Omental fat pad (tissue), 4 donors: ENCODE measurements at places on chromosomes 13 and 19.

GRCh38 chr19:1066748-1067340, at the start of gene ARHGAP45:
ARHGAP45 (plus strand) TSS chr19:1067167; CDS start chr19:1067406, 239 bp downstream.
- no peak for DNase-seq

DNA sequence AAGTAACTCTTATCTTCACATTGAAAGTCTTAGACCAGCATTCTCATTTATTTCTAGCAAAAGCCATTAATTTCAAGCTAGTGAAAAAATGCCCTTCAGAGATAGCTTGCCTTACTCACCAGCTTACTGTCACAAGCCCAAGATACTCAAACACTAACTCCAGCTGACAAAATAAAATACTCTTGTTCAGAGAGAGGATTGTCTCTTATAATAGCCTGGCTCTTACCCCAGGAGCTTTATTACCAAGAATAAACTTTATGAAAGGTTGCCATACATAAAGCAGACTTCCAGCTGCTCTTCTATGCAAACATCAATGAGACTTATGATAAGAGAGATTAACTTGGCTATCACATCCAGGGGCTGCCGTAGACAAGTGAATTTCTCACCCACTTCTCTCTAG, 53.6 kb downstream of the XPO4 start:
- no peak for DNase-seq

DNA sequence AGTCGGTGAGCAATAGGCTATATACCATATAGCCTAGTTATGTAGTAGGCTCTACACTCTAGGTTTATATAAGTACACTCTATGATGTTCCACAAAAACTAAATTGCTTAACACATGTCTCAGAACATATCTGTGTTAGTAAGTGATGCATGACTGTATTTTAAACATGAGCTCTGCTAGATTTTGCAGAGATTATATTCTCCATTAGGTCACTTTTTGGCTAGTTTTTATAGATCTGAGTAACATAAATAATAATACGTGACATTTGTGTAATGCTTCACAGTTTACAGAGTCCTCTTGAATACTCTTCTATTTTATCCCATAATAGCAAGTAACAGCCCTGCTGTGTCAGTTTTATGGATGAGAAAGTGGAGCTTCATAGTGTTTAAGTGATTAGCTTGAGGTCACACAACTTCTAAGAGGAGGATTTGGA, 47.8 kb downstream of the NDFIP2 start:
- DNase-seq, result no peak

GRCh38 chr19:41136636-41137455, 22.6 kb downstream of the CYP2F1 start:
- DNase-seq, result no peak

- DNase-seq, result no peak
These were observed 101.0 kb downstream of the STARD13 start for GRCh38 chr13:33184530-33184929.

DNA sequence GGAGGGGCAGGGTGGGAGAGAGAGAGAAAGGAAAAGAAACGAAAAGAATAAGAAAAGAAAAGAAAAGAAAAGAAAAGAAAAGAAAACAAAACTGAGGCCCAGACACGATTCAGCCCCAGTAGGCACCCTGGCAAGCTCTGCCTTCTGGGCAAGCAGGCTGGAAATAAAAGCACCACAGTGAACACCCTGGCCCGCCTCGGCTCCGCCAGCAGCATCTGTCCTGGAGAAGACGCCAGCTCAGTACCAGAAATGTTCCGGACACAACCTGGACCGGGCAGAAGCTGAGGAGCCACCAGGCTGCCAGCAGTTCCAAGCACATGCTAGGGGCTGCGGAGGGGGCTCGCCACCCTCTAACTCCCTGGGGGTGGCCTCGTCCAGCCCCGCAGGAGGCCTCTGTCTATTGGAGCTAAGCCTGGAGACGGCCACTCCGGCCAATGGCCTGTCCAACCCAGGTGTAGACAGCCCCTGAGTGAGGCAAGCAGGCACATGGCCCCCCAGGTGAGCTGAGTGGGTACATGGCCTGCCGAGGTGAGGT, 11.4 kb upstream of the CPAMD8 start:
- DNase-seq, result no peak

GRCh38 chr13:33340631-33341030, 55.1 kb upstream of the STARD13 start:
- DNase-seq, result no peak

- DNase-seq, result no peak
These were observed 7.0 kb upstream of the RB1 start for GRCh38 chr13:48296528-48296927.

GRCh38 chr19:16303755-16304154, 20.9 kb upstream of the KLF2 start:
- DNase-seq, result no peak

DNA sequence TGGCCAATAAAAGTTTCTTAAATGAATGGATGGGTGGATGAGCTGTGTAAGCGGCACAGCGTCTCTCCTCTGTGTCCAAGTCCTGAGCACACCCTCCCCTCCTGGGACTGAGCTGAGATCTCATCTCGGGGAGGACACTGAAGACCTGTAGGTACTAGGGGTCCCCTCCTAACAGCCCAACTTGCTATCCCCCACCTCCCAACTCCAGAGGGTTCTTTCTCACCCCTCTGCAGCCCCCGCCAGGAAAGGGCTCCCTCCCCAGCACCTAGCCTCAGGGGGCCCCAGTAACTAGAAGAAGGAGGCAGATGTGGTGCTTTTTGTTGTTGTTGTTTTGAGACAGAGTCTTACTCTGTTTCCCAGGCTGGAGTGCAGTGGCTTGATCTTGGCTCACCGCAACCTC, 1.1 kb upstream of the NANOS3 start:
- no peak for DNase-seq

GRCh38 chr13:50366488-50367174, 351.4 kb downstream of the KCNRG start:
- DNase-seq, result no peak

GRCh38 chr19:2089001-2089711, 7.0 kb downstream of the MOB3A start:
- DNase-seq, result no peak

- DNase-seq, result no peak
These were observed 4.0 kb downstream of the ZNF586 start for GRCh38 chr19:57773488-57773887.

GRCh38 chr13:97875218-97875617, 78.3 kb upstream of the IPO5 start:
- no peak for DNase-seq

- DNase-seq, result no peak
These were observed 59.1 kb upstream of the CEACAM8 start for GRCh38 chr19:42653841-42654240.

DNA sequence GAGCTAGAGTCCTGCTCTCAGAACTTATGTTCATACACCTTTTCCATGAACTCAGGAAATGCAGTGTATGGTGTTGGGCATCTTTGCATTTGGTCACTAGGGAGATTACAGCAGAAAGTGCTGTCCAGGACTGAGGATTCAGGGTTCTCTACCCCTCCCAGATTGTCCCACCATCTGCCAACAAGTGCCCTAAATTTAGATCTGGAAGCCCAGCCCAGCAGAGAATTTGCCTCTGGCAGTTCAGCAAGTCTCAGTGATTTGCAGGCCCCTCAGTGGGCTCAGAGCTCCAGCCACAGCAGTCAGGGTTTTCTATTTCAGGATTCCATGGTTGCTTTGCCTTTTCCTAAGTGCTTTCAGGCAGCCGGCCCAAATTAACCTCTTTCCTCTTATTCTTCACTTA, 23.4 kb downstream of the CNFN start:
- no peak for DNase-seq

DNA sequence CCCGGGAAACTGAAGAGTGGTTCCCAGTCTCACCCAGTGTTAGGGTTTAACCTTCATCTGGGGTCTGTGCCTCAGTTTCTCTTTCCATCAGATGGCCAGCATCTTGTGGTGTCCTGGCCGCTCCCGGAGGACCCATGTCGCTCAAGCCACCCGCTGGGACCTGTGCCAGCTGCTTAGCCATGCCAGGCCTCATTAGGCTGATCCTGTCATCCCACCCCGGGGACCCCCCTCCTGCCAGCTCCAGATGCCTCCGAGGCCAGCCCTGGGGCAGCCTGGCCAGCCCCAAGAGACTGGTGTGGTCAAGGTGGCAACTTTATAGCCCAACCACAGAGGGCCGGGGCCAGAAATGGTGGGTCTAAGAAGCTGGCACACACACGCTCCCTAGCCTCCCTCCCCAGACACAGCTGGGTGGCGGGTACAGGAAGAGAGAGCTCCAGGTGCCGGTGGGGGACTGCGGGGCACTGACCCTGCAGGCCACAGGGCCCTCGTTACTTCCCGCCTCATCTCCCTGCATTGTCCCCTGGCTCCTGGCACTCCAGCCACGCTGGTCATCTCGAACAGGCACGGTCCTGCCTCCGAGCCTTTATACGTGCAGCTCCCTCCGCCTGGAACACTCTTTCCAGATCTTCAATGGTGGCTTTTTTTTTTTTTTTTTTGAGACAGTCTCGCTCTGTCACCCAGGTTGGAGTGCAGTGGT, 3.4 kb downstream of the NRTN start:
- DNase-seq, result no peak

- no peak for DNase-seq
These were observed 4.6 kb downstream of the TM9SF2 start for GRCh38 chr13:99505814-99506269.

GRCh38 chr19:45407091-45407375, 589 bp downstream of the POLR1G start:
- no peak for DNase-seq

- no peak for DNase-seq
These were observed 96.7 kb upstream of the TRPC4 start for GRCh38 chr13:37966266-37966665.
